ENCODE measurements at places on chromosomes 6 and 20. TPM values are rescaled to one million over a fixed set of nuclear protein-coding genes. Genes with fewer than 3 reads are reported as not detected.

- DNase-seq: no peak
Observed at GRCh38 chr20:31260326-31260932, 3.0 kb downstream of the DEFB115 start.

DNA sequence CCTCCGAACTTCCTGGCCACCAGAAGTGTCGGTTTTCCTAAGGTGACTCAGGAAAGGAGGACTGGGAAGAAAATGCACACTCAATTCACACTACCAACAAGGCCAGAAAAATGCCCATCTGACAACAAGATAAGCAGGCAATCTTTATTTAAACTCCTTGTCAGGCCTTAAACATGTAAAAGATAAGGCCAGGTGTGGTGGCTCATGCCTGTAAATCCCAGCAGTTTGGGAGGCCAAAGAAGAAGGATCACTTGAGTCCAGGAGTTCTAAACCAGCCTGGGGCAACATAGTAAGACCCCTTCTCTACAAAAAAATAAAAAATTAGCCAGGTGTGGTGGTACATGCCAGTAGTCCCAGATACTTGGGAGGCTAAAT, 7.6 kb upstream of the ID1 start:
- no peak for DNase-seq

GRCh38 chr6:138972226-138972665, 15.8 kb downstream of the REPS1 start:
- DNase-seq: no peak

- no peak for DNase-seq
Observed at GRCh38 chr20:61052195-61052750, 199.8 kb upstream of the CDH4 start.

DNA sequence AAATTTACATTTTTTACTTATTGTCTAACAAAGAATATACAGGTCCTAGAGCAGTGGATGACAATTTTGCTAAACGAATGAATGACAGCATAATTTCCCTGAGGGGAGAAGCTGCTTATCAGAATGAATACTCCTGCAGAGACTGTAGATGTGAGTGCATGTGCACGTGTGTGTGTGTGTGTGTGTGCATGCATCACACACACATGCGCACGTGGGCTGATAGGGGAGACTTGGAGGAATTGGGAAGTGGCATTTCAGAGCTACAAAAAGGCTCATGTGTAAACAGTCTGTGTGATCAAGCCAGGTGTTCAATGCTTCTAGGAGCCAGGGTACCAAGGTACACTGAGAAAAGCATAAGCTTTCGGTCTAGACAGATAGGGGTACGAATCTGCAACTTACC, 93.5 kb upstream of the SASH1 start:
- no peak for DNase-seq

GRCh38 chr6:151071295-151071694, 168.5 kb upstream of the AKAP12 start:
- DNase-seq: no peak

DNA sequence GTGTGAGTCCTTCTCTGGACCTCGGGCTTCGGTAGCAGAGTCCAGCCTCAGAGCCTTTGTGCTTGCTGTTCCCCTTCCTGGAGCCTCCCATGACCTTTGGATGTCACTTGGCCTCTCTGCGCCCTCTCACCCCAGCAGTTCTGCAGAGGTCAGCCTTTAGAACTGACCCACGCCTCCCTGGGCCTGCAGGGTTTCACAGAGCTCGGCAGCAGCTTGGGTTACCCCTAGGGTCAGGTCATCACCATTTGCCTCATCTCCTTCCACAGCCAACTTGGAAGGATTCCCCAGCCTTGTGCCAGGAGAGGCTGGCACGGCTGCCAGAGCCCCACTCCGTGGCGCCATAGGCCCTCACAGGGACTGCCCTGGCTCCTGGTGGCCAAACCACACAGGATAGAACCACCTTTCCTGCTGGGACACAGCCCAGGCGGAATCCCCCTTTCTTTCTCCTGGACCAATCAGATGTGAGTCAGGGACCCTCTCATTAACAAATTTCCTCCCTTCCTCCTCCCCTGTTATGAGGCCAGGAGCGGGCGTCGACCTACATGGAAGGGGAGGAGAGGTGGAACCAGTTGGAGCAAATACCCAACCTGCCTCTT, 13.9 kb upstream of the SIRPA start:
- DNase-seq: no peak

DNA sequence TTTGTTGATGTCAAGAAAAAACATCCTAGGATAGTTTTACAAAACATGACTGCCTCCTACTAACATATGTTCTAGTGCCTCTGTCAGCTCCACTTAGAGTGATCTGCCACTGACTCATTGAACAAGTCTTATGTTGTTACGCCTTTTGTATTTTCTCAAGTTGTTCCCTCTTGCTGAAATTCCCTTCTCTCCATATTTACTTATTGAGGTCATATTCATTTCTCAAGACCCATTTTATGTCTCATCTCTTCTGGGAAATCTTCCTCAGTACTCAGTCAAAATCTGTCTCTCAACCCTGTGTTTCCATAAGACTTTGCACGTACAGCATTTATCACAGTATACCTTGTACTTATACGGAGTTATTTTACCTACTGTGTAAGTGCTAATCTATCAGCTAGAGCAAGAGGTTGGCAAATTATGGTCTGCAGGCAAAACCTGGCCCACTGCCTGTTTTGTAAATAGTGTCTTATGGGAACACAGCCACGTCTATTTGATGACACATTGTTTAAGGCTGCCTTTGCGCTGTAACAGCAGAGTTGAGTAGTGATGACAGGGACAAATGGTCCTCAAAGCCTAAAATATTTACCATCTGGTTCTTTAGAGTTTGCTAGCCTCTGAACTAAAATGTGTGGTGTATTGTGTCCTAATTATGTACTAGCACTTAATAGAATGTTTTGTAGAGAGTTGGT, 83.4 kb downstream of the ADGRB3 start:
- no peak for DNase-seq

GRCh38 chr6:1022719-1023118, 289.2 kb upstream of the FOXQ1 start:
- no peak for DNase-seq

- no peak for DNase-seq
Observed at GRCh38 chr6:30493643-30494250, 4.4 kb downstream of the HLA-E start.

DNA sequence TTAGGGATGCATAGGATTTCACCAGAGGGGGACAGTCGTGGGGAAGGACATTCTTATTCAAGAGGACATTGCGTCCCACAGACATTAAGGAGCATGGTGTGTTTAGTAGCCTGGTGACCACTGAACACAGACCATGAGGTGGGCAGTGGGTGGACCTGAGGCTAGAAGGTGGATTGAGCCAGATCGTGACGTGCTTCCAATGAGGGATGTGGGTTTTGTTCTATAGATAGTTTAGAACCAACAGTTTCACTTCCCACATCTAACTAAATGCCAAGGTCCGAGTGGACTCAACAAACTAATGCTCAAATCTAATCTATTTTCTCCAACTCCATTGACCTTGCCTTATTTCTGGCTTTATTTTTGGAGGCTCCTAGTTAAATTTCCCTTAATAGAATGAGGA, 58.5 kb downstream of the OGFRL1 start:
- DNase-seq: no peak

GRCh38 chr6:123520217-123520616, 116.5 kb downstream of the TRDN start:
- no peak for DNase-seq

- no peak for DNase-seq
Observed at GRCh38 chr6:33882154-33882553, 78.4 kb upstream of the MLN start.

- DNase-seq: peak; percentile 69
Observed at GRCh38 chr6:26017632-26017966, 55.0 kb downstream of the TRIM38 start.

DNA sequence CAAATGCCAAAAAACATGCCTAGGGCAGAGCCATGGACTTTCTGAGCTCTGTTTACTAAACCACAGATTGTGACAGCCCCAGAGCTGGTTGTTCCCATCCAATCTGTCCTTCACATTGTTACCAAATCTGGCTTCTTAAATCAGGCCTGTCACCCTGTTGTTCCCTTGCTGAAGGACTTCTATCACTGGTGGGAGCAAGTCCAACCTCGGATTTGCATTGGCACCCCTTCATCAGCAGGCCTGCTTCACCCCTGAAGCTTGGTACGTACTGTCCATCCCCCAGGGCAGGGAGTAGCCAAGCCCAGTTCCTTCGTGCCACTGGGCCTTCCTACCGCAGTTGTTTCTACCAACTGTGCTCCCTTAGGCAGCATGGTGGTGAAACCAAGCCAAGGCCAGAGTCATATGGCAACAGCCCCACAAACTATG, 357.3 kb upstream of the JARID2 start:
- no peak for DNase-seq

- no peak for DNase-seq
Observed at GRCh38 chr6:132270726-132271402, 130.4 kb downstream of the MOXD1 start.

- DNase-seq: no peak
Observed at GRCh38 chr6:25968769-25969168, 6.2 kb downstream of the TRIM38 start.

GRCh38 chr6:74177506-74177905, 481.5 kb downstream of the CD109 start:
- no peak for DNase-seq

DNA sequence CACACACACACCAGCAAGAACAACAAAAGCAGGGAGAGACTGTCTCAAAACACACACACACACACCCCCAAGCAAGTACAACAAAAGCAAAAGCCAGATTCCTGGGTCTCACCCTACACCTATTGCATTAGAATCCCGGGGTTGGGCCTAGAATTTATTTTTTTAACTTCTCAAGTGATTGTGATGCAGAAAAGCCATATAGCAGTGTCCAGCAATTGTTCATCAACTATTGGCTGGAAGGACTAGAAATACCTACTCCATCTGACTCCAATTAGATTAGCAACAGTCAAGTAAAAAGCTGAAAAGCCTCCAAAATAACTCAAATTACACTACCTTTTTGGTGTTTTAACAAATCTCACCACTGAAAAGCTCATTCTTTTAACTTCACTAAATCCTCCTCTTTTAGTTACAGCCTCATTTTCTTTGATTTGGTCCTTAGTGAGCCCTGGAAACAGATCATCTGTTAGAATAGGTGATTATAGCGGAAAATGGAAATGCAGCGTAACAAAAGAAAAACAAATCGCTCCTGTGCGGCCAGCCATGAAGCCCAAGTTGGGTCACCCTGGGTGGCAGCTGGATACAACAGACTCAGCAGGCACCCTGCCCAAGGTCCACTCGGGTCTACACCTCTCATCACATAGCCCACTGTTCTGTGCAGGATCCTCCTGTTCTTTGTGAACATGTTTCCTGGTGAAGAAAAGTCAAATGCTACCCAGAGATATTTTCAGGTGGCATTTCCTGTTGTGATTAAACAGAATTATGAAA, 38.7 kb downstream of the STAU1 start:
- DNase-seq: no peak

DNA sequence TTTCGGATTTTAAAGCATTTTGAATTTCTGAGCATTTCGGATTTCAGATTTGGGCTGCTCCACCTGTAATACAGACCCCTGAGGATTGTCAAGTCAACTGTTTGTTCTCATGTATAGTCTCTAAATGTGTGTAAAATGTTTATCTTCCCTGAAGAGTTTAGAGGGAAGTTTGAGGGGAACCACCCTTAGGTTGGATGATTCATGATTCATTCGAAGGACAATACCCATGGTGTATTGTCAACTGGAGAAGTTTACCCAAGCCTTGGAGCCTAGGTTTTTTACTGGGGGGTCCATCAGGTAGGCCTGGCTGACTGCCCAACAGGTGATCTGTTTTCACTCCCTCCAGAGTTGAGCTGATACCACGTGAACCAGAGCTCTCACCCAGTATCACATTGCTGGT, 18.9 kb downstream of the GSTA4 start:
- DNase-seq: no peak

GRCh38 chr6:45880159-45880558, 135.5 kb downstream of the CLIC5 start:
- DNase-seq: no peak

DNA sequence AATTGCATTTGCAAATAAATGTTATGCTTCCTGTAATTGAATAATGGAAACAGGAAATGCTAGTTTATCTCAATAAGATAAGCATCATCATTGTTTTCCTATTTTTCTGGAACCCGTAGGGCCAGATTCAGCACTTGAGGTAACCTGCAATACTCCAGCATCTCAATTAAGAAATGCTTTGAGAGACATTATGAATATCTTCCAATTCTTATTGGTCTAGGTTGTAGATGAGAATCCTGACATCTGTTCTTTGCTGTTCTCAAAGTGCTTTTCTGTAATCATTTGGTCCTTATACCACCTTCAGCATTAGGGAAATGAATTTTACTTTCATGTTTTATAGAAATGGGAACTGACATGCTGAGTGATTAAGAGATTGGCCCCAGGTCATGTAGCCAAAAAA, 428.3 kb downstream of the CBLN4 start:
- DNase-seq: no peak

- DNase-seq: no peak
Observed at GRCh38 chr6:157804448-157805327, 18.4 kb upstream of the SNX9 start.

GRCh38 chr20:37977786-37978185, 55.5 kb downstream of the TTI1 start:
- no peak for DNase-seq

DNA sequence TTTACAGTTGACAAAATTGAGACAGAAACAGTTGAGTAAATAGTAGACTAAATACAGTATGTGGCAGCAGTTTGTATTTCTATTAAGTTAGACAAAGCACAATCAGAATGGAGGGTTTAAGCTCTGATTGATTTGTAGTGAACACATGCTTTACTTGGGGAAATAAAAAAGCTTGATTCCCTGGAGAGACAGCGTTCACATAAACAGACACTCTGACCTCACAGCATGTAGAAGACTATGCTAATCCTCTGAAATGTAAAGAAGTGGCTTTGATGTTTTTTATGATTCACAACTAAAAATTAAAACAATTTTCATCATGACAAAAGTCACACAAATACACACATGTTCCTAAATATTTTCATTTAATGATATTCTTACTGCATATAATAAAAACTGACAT, 126.9 kb upstream of the FAM83B start:
- no peak for DNase-seq

DNA sequence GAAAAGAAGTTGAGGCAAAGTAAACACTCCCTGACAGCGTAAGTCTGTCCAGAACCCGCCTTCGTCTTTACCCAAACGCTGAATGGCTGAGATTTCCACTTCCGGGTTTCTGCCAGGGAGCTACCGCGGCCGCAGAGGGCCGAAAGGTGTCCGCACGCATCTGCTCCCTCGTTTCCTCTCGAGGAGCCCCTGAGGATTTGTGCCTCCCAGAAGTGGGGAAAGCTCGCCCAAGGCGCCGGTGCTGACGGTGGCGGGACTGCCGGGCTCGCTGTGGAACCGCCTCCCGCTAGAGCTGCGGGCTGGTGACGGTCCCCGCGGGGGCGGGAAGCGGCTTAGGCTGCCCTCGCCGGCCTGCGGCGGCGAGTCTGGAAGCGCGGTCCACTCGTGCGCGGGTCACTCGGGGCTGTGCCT, 1760.2 kb upstream of the DEFB115 start:
- no peak for DNase-seq

GPLD1 gene
- total RNA-seq: 0.03 TPM

NKAIN2 gene
- not detected for total RNA-seq

TRIM40 gene
- not detected for total RNA-seq

HSPA1L gene
- total RNA-seq: 0.46 TPM

GSTA4 gene
- total RNA-seq: 15.0 TPM

SMOC2 gene
- 0.32 TPM for total RNA-seq

FNDC11 gene
- total RNA-seq: 0.78 TPM

OR2B6 gene
- not detected for total RNA-seq

SERPINB1 gene
- total RNA-seq: 34.2 TPM

ANKRD6 gene
- total RNA-seq: 7.0 TPM

MACROD2 gene
- total RNA-seq: 0.68 TPM

GSTA2 gene
- total RNA-seq: not detected

SHLD1 gene
- 1.8 TPM for total RNA-seq

ID1 gene
- 27.9 TPM for total RNA-seq

All from foreskin keratinocyte (primary cell).